ENCODE measurements at places on chromosomes 5 and 9.

- DNase-seq = no peak
These were observed 1013.1 kb downstream of the NR2F1-AS1 start for GRCh38 chr5:92567831-92568450.

- DNase-seq = no peak
These were observed 20.2 kb downstream of the CDH6 start for GRCh38 chr5:31213705-31214121.

DNA sequence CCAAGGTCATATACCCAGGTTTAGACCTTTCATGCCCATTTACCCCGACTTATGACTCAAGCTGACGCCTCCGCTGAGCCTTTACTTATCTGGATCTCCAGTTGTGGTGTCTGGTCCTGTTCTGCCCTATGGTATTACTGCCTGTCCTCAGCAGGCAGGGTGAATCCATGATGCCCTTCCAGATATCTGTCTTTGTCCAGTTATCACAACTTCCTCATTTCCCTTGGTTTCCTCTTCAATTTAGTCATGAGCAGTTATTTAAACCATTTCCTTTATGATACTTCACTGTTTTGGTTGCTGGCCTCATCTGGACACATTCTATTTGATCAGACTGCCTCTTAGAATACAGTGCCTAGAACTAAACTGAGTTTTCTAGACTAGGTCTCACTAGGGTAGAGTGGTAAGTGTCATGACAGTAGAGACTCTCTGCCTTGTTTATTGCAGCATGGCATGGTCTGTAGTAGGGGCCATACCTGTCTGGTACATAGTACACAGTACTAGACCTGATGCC lies 93.3 kb downstream of the MELK start:
- DNase-seq = no peak

DNA sequence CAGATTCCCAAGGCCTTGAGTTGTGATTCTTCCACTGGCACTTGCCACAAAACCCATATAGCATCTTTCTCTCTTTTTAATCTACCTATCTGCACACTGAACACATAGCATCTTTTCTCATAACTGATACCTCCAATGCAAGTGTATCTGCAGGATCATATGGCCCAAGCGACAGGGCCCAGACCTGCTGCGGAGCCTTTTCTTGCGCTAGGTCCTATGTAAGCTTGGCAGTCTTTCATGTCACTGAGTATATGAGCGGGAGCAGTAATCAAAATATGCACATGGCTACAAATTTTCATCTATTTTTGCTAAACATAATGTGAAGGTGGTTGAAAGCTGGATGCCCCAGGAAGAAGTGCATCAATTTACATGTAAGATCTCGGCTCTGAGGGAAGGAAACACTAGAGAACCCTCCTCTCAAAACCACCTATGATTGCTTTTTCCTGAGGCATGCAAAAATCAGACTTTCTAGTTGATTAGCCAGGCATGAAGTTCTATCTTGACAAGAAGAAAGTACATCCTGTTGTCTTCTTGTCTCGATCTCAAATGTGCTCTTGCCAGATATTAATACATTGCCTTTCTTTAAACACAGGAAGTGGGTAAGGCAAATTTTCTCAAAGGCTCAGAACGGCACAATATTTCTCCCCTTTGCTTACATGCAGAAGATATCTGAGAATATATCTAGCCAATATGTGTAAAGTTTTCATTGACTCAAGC lies 26.9 kb upstream of the CEMIP2 start:
- no peak for DNase-seq

GRCh38 chr9:138105123-138105415 lies 227.5 kb downstream of the CACNA1B start:
- no peak for DNase-seq

- DNase-seq = no peak
These were observed 222.7 kb downstream of the DCP2 start for GRCh38 chr5:113199122-113199905.

GRCh38 chr9:36264896-36265295 lies 6.6 kb upstream of the GNE start:
- no peak for DNase-seq

DNA sequence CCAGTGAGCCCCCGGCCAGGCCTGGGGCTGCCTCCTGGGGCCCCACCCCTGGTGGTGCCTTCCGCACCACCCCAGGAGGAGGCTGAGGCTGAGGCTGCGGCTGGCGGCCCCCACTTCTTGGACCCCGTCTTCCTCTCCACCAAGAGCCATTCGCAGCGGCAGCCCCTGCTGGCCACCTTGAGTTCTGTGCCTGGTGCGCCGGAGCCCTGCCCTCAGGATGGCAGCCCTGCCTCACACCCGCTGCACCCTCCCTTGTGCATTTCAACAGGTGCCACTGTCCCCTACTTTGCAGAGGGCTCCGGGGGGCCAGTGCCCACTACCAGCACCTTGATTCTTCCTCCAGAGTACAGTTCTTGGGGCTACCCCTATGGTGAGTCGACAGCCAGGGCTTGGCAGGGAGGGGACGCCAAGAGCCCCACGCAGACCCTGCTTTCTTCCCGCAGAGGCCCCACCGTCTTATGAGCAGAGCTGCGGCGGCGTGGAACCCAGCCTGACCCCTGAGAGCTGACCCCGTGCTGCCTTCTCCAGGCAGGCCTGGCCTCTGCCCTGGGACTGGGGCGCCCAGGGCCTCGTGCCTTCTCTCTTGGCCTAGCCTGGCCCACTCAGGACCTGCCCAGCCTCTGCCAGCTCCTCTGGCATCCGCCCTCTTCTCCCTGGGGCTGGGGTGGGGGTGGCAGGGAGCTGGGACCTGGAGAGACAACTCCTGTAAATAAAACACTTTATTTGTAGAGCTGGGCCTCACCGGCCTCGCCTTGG lies 4.0 kb upstream of the EHMT1 start:
- DNase-seq = no peak

- DNase-seq = no peak
These were observed 129.3 kb upstream of the LPCAT1 start for GRCh38 chr5:1652873-1653697.

DNA sequence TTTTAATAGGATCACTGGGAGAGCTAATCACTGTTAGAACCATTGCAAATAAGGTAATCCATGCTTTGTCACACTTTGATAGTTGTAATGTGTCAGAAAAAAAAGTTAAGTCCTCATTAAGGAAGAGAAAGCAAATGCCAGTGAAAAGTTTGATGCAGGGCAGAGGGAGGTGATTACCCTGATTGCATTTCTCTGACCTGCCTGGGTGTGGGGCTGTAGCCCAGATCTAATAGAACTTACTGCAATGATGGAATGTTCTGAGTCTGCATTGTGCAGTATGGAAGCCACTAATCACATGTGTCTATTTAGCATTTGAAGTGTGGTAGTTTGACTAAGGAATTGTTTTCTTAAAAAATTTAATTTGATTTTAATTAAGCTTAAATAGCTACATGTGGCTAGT lies 202.7 kb downstream of the ATP10B start:
- no peak for DNase-seq

DNA sequence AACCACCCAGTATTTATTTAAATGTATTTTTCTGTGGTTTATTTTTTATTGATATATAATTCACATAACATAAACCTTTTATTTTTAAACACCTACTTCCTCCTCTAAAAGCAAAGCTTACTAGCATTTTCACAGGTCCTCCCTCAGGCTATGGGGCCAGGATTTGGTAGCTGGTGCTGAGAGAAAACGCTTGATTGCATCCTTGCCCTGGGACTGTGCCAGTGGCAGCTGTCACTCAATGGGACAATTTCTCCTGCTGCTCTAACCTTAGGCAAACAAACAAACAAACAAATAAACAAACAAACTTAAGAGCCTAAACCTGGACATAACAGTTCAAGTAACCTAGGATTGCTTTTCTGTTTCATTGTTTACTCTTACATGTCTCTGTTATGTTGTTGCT lies 102.7 kb downstream of the FOCAD start:
- no peak for DNase-seq

DNA sequence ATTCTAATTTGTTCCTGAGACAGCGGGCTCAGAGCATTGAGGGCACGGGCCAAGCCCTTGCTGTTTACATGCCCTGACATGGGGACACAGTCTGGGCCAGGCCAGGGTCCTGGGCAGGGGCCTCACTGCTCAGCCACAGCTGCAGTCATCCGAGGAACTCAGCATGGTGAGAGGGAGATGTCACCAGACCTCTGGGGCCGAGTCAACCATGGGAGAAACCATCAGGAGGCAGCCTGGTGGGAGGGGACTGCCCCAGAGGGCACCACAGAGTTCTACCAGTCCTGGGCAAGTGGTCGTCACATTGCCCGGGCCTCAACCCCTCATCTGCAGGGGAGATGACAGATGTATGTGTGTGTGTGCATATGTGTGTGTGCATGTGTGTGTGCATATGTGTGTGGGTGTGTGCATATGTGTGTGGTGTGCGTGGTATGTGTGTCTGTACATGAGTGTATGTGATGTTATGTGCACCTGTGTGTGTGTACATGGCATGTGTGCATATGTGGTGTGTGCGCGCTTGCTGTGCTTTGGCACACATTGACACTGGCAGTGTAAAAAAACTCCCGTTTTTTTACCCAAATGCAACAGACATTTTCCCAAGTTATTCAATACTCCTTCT lies 42.4 kb upstream of the TMEM250 start:
- DNase-seq = no peak

DNA sequence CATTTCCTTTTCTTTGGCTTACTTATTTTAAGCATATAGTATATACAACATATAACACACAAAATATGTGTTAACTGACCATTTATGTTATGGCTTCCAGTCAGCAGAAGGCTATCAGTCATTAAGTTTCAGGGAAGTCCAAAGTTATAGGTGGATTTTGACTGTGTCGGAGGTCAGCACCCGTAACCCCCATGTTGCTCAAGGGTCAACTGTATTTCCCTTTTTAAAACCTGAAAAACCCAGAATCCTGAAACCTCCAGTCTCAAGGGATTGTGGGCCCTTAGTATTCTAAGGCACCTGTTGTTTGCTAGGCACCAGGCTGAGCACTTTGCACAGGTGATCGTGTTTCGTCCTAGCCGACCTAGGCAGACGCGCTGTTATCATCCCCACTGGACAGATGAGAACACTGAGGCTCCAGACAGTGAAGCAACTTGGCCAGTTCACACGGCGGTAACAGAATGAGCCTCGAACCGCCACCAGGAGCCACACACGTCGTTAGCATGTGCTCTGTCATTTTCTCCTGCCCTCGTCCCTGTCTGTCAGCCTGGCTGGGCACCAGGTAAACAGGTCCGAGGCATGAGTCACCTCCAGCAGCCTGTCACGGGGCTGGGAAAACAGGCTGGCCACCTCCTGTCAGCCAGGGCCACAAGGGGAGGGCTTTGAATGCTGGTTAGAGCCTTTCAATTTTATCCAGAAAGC lies 39.9 kb downstream of the DUSP1 start:
- DNase-seq = no peak

DNA sequence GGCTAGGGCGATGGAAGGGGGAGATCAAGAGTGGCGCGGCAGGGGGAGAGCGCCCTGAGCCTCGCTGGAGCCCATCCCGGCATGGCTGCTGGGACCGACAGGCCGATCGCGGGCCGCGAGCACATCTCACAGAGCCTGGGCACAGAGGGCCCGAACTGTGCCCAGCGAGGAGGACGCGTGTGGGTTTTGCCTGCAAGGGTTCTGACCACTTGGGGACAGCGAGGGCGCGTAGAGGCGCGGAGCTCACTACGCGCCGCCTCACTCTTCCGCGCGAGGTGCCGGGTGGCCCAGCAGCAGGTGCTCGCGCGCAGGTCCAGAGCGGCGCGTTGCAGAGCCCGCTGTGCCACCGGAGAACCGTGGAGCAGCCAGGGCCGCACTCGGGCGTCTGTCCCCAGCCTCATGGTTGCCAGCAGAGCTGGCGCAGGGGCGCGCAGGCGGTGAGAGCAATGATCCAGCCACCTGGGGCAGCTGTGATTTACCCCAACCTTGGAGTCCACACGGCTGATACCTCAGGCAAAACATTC lies 16.3 kb upstream of the PITX1 start:
- DNase-seq = no peak

GRCh38 chr9:125521462-125522327 lies 185.3 kb downstream of the MAPKAP1 start:
- DNase-seq = peak; percentile 85

DNA sequence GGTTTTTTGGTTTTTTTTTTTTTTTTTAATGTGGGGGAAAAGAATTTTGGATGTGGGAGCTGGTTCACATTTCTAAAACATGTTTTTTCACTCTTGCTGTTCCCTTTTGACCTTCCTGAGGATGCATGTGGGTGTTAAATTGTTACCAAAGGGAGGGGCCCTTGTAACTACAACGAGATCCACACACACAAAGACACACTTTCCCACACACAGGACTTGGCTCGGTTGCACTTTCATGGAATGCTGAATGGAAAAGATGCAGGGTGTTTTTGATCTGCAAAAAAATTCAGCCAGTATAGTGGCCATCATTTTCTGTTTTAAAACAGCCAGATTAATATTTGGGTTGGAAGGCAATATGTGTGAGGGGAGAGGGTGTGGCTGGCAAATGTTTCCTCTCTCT lies 576.9 kb downstream of the EBF1 start:
- DNase-seq = no peak

DNA sequence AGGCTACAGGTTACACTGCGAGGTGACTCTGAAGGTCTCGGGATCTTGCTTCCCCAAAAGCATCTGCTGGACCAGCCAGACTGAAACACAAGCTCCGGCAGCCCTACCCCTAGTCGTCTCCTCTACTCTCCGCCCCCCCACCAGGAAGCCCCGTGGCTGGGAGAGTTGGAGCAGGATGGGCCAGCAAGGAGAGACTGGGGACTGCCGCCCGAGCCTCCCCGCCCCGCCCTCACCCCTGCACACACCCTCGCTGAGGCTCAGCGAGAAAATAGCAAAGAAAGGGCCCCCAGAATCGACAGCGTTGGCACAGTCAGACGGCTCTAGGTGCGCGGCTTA lies 1.3 kb downstream of the TRIM7 start:
- DNase-seq = no peak

DNA sequence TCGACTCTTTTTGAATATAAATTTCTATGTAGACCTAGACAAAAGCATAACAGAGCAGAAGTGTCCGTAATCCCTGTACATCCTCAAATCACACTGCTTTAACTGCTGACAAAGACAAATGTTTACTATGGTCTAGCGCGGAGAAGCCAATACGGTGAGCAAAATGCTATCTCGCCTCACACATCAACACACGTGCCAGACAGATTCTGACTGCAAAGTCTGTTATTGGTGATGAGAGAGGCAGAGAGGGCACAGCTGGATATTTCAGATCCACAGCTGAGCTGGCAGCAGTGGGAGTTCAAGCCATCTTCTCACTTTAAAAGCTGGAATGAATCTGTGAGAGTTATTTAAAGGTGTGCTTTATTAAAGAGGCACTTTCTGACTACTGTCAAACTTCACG lies 124.3 kb downstream of the ARL15 start:
- DNase-seq = no peak

GRCh38 chr9:68940573-68940972 lies 73.3 kb downstream of the PRKACG start:
- DNase-seq = no peak

DNA sequence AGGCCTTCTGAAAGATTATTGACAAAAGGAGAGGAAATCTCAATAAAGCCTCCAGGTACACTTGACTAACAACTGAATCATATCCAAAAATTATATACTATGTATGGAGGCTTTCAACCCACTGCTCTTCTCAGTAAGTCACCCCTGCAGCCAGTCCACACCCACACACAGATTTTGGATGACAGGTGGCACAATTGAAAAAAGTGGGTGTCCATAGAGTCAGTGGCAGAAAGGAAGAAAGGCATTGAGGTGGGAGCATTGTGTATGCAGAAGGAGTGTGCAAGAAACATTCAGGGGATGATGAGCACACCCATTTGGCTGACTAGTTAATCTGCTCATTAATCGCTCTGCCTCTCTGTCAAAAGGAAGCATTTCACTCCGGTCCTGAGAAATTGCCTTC lies 150.6 kb upstream of the IL12B start:
- DNase-seq = no peak

- DNase-seq = no peak
These were observed 94.5 kb upstream of the MINAR2 start for GRCh38 chr5:129653442-129653841.
